A549 treated with Hydrocortisone at 1 μM for 4 hours (cell line): ENCODE measurements at places on chromosomes 4 and X. TPM values are rescaled to one million over a fixed set of nuclear protein-coding genes. Genes with fewer than 3 reads are reported as not detected.

GPR82 gene
- not detected in 5 replicates for total RNA-seq

SYP gene
- total RNA-seq = 2.5 to 2.9 TPM (median 2.8 TPM) in 5 replicates

USP17L25 gene
- not detected in 5 replicates for total RNA-seq

PDZD4 gene
- total RNA-seq = 2.9 to 3.7 TPM (median 3.4 TPM) in 5 replicates

SPATA4 gene
- 0.13 to 0.29 TPM (median 0.22 TPM) in 5 replicates for total RNA-seq
